Activated CD4-positive, alpha-beta memory T cell treated with anti-CD3 and anti-CD28 coated beads for 36 hours (primary cell): ENCODE measurements at places on chromosomes 3 and 15. TPM values are rescaled to one million over a fixed set of nuclear protein-coding genes. Genes with fewer than 3 reads are reported as not detected.

Gene ATP8B4
- total RNA-seq: 4.2 TPM

Gene CHRNA7
- not detected for total RNA-seq

DNA sequence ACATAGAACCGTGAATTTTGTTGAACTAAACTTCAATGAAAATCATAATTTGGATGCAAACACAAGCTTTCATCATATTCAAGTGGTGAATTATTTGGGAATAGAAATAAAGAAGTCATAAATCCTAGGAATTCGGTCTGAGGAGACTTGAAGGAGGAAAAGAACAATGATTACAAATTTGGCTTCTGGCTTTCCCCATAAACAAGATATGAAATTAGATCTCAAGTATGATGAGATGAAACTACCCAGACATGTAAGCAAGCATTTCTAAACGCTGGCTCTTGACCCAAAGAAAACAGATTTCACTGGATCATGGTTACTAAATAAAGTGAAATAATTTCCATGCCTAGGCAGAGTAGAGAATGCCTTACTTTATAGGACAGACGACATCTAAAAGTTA is 146.9 kb upstream of the LRTM1 start:
- no peak for DNase-seq

GRCh38 chr15:27223179-27223578 is 252.2 kb downstream of the GABRG3 start:
- DNase-seq: no peak

Gene ALDH1L1
- not detected for total RNA-seq

DNA sequence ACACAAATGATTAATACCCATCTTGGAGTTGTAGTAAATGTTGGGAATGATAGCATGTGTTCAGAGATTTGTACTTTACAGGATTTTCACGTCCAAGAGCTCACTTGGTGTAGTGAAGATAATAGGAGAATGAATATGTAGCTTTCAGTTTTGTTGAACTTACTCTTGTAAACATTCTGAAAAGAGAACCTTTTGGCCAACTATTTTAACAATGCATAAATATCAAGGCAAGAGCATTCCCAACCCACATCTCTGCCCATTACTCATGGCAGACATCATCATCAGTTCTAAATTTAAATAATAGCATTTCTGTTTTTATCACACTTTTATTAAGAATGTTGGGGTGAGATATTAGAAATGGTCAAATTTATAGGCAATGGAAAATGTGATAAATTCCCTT is 465.2 kb upstream of the TPRG1 start:
- no peak for DNase-seq

DNA sequence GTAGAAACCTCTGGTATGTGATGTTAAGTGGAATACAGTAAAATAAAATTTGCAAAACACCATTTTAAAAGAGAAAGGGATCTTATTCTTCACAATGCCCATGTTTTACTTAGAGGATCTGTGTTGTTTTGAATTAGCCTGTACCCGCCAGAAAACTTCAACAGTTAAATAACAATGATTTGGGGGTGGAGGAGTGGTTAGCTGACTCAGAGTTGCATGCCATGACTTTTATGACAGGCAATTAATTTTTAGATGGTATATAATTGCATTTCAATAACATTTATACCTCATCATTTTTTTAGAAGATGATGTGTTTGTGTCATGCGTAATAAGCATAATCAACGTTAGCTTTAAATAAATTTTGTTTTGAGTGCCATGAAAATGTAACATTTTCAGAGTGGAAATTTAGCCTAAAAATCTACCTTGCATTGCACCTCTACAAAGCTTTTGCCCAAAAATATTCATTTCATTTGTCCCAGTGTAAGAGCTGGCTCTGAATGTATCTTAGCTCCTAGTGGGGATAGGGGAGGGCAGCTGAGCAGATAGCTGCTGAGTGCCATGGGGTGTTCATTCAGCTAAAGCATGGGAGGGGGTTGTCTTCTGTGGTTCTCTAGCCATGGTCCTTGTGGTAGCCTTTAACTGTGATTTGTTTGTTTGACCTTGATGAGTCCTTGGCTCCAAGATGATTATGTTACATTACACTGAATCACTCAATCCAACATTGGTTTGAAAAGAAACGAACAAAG is 379.8 kb downstream of the LPP start:
- no peak for DNase-seq

Gene FBXW12
- total RNA-seq: not detected

Gene BUB1B
- 88.8 TPM for total RNA-seq

DNA sequence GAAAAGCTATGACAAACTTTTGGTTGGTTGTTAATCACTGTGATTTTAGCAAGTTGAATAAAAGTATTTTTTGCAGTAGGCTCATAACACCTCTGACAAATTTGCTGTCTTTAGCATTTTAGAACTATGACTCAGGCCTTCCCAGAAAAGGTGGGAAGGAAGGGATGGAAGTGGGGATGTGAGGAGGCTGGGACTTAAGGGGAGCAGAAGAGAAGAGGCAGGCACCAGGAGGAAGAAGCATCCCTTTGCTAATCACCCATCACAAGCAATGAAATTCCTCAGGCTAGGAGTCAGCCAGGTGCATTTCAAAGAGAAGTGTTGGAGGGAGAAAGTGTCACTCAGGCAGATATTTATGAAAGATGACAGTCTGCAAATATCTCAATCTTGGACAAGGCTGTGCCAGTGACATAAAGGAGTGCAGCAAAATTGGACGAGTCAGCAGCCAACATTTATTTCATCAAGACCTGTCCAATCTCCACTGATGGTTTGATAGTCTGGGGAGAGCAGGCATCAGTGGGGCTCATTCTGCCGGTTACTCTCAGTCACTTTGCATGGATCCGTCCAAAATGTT is 337.3 kb upstream of the ARRDC4 start:
- no peak for DNase-seq

- no peak for DNase-seq
Observed at GRCh38 chr15:45640616-45641015, 5.8 kb downstream of the SQOR start.

Gene STAG1
- 30.6 TPM for total RNA-seq

DNA sequence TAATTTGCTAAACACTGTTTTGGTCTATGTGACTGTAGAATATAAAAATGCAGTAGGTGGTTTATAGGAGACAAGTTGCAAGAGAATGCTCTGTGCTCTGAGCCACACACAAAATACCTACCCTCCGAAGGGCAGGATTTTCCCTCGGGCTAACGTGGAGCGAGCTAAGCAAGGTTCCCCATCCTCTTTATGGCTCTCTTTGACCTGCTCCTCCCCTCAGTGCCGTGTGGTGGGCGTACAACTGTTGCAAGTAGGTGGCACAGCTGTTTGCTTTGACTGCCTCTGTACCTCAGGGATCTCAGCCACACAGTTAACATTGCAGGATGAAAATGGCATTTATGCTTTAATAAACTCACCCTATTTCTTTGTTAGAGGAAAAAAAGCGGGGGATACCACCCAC is 339.1 kb downstream of the SATB1 start:
- no peak for DNase-seq

Gene CIDEC
- total RNA-seq: not detected

Gene DTWD1
- total RNA-seq: 14.3 TPM
